ENCODE measurements at places on chromosomes 6 and 20.

DNA sequence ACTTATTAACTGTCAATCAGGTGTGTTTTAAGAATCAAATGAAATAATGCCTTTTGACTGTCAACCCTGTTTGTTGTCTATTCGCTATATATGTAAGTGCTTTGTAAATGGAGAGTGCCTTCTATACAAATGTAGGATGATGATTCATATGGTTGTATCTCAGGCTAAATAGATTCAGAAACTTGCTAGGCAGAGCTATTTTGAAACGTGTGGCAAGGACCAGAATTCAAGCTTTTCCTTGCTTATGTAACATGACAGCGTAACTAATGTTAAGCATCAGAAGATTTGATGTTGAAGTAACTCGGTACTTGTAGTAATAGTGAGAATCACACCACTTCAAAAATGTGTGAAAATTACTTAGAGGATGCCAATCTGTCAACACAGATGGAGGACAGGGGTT, 3.4 kb downstream of the OGFRL1 start:
- no peak for DNase-seq

GRCh38 chr6:7216941-7217621, 95.9 kb downstream of the SSR1 start:
- no peak for DNase-seq

DNA sequence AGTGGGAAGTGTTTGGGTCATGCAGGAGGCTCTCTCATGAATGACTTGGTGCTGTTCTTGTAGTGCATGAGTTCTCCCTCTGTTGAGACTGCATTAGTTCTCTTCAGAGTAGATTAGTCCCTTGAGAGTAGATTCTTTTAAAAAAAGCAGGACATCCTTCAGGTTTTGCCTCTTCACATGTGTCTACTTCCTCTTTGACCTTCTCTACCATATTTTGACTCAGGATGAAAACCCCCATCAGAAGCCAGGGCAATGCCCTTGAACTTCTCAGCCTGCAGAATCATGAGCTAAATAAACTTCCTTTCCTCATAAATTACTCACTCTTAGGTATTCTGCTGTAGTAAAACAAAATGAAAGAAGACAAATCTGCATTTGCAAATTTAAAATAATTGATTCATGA, 170.3 kb downstream of the CD109 start:
- DNase-seq = no peak

DNA sequence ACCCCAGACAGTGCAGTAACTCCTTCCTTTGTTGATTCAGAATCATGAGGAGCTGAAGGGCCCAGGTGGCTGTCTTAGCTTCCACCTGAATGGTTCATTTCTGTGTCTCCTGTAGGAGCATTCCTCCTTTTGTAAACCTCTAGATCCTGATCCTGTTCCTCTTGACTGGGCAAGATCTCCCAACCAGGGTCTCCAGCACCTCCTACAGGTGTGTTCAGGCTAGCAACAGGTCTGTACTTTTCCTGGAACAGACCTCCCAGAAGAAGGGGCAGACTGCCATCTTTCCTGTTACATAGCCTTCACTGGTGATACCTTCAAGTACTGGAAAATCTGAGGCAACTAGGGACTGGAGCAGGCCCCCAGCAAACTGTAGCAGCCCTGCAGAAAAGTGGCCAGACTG, 35.2 kb downstream of the HLA-B start:
- no peak for DNase-seq

DNA sequence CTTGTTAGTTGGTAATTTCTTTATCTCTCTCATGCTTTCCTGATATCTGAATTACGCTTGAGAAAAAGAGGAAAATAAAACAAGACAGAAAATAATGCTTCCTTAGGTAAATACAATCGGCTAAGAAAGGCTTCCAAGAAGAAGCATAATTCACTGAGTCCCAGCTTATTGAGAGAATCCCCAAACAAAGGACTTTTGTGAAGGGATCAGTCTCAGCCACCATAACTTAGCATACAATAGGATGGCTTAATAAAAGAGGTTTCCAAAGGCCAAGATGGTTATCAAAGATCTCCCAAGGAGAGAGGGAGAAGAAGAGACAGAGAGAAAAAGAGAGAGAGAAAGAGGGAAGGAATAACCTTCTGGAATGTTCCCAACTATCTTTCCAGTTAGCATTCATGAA, 46.0 kb upstream of the SALL4 start:
- no peak for DNase-seq

- DNase-seq = no peak
Measured at GRCh38 chr6:11727998-11728961, 50.3 kb downstream of the ADTRP start.

DNA sequence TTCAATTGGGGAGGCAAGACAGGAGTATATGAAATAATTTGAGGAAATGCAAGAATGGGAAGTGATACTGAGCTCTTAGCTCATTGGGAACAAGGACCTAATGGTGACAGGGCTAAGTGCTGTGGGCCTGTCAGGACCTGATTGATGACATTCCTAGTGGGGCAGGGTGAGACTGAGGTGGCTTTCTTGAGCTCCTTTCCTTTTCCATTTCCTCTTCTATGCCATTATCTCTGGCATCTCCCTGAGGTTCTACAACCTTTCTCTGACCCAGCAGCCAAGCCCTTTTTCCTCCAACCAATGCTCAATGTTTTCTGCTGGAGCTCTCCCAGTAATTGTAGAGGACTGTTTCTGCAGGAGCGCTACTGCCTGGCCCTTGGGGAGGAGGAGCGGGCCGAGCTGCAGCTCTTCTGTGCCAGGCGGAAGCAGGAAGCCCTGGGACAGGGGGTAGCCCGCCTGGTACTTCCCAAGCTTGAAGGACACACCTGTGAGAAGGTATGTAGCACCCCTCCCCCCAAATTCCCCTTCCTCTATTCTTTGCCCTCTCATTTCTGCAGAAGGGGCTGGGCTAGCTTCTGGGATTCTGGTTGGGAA, 2.8 kb upstream of the TOMM6 start:
- no peak for DNase-seq

GRCh38 chr20:7383216-7383615, 557.0 kb downstream of the HAO1 start:
- DNase-seq = no peak

- no peak for DNase-seq
Measured at GRCh38 chr6:112752791-112753190, 405.7 kb downstream of the RFPL4B start.

- no peak for DNase-seq
Measured at GRCh38 chr6:156995502-156995901, 218.3 kb downstream of the ARID1B start.

GRCh38 chr6:142885182-142885867, 59.7 kb downstream of the HIVEP2 start:
- DNase-seq = peak; percentile 65

- no peak for DNase-seq
Measured at GRCh38 chr6:52509281-52510212, 67.3 kb downstream of the TRAM2 start.

- no peak for DNase-seq
Measured at GRCh38 chr6:74857157-74857556, 348.7 kb downstream of the COL12A1 start.

DNA sequence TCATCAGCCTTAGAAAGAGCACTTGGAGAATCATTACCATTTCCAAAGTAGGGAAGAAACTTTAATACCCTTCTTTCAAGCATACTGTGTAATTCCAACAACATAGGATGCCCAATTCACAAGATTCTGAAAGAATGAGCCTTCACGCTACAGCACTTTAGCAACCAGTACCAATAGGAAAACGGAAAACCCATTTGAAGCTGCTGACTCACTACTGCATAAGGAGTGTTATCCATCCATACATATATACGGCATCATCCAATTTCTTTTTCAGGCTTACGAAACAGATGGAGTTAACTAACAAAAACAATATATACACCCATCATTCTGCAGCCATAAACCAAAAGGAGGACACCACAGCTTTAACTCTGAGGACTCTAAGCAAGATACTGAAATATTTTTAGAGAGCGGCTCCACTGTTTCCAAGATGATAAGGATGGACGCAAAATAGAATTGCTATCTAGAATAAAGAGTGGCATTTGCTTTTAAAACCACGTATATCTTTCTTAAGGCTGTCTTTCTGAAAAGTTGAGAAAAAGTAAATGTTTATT, 24.9 kb downstream of the FYN start:
- DNase-seq = no peak

GRCh38 chr20:57412347-57413029, 21.3 kb downstream of the RBM38 start:
- no peak for DNase-seq

DNA sequence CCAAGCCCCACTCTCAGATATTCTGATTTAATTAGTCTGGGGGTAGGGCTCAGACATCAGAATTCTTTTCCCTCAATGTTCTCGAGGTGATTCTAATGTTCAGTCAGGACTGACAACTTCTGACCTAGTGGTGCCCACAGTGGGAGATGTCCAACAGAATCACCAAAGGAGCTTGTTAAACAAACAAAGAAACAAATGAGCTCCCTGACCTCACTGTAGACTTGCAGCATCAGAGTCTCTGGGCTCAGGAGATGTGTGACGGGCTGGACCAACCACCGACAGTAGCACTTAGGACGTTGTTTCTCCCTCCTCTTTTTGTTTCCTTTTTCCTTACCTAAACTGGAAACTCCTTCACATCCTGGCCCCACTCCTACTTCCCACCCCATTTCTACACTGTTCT, 49.3 kb downstream of the CLIC5 start:
- DNase-seq = no peak

GRCh38 chr6:69918813-69919475, 52.6 kb downstream of the COL19A1 start:
- no peak for DNase-seq

- no peak for DNase-seq
Measured at GRCh38 chr20:51062065-51062464, 39.2 kb upstream of the KCNG1 start.

DNA sequence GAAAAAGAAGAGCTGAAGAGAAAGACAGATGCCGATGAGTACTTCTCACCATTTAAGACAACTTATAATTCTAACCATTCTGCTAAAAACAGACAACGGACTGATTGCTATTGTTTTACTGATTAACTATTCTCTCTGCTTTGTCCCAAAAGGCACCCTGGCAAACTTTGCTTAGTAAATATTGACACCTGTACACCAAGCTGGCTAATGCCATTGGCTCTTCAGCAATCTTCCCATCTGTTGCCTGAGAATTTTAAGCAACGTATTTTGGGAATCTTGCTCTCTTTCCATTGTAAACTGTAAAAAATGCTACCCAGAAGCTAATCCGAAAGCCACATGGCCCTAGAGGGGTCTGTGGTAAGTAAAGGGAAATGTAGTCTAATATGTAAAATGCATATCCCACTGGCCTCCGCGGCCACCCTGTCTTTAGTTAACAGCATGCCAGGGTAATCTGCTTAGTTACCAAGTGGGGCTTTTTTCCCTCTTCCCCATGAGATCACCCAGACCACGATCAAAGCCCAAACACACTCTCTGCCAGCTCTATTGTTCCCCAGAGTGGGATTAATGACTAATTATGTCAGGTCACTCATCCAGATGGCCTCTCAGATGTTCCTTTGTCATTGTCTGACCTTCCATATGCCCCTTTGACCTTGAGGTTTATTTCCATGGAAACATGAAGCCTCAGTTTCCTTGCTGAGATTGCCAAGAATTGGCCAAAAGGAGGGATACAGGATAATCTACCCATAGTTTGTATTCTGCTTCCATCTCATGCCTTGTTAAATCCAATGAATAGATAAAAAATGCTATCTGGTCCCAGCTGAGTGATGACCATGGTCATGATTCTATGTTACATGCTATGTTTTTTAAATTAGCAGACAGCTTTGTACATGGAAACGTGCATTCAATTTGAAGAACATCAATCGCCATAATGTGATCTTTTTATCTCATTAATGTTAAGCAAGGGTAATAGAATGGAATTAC, 216.4 kb upstream of the MCHR2 start:
- no peak for DNase-seq

DNA sequence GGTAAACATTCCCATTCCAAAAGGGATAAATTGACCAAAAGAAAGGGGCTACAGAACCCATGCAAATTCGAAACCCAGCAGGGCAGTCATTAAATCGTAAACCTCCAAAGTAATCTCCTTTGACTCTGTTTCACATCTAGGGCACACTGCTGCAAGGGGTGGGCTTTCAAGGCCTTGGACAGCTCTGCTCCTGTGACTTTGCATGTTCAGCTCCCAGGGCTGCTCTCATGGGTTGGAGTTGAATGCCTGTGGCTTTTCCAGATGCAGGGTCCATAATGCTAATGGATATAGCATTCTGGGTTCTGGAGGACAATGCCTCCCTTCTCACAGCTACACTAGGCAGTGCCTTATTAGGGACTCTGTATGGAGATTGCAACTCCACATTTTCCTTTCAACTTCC, 211.9 kb upstream of the MANEA start:
- no peak for DNase-seq

DNA sequence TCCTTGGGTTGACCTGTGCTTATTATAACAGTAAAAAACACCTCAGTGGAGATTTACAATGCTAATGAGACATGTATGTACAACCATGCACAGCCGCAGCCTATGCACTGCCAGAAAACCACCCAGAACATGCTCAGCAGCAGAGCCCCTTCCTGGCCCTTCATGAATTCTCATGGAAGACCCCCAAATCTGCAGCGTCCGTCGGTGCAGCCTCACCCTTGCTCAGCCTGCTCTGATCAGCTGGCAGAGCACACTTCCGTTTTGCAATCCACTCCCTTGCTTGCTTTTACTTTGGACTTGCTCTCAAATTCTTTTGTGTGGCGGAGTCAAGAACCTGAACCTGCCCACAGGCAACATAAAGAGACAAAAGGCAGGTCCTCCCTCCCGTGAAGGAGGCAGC, 378.2 kb upstream of the SULF2 start:
- no peak for DNase-seq

DNA sequence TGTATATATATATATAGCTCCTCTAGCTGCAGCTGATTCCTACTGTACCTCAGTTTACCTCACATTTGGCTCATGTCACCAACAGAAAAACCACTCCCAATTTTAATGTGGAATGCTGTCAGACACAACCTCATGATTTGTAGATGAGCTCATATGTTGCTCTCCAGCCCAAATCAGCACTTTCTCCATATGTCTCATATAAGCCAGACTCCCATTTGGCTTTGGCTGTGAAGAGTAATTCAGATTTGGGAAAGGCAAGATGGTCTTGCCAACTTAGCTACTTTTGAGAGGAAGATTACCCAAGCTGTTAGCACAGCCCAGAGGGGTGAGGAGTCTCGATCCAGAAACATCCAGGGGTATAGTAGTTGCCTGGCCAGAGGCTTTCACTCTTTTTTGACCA, 342.2 kb upstream of the NT5E start:
- no peak for DNase-seq

DNA sequence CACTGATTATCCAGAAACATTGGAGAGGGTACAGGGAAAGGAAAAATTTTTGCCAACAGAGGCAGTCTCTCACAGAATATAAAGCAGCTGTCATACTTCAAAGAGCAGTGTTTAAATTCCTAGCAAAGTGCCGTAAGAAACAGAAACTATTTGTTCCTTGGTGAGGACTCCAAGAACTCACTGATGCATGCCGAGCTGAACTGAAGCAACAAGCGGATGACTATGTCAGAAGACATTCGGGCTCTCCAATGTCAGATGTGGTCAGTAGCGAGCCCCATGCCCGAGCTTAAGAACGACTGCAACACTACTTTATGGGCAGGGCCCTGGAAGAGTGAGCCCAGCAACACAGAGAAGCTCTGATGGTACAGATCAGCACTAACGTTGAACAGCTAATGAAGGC, 54.7 kb downstream of the OR2B6 start:
- DNase-seq = no peak

GRCh38 chr6:53239526-53239925, 90.9 kb upstream of the GCM1 start:
- no peak for DNase-seq

Measured in memory B cell (primary cell).